ENCODE measurements at places on chromosomes 2 and 18.

DNA sequence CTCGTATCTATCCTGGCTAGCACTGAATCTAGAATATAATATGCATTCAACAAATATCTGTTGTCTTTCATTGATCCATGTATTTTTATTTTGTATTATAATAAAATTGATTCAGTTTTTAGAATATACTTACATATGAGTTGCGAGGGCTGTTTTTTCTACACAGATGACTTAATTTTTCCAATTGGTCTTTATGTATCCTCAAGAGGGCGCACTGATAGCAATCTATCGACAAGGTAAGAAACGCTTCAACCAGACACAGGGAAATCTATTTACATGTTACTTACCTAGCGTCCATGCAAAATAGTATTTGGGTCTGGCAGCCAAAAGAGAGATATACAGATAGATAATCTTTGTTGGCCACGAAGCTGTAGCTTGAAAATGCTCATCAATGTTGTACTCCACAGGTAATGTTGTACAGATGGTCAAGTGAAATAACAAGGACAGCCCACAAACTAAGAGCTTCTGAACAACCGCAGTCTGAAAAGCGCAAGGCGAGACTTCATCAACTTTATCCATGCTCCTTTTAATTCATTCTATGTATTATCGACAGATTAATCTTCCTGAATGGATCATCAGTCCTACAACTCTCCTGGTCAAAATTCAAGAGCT is 35.5 kb upstream of the KIDINS220 start:
- DNase-seq: peak; percentile 63

- DNase-seq: peak; percentile 8
These were observed 5.9 kb downstream of the RIOK3 start for GRCh38 chr18:23458830-23459529.

DNA sequence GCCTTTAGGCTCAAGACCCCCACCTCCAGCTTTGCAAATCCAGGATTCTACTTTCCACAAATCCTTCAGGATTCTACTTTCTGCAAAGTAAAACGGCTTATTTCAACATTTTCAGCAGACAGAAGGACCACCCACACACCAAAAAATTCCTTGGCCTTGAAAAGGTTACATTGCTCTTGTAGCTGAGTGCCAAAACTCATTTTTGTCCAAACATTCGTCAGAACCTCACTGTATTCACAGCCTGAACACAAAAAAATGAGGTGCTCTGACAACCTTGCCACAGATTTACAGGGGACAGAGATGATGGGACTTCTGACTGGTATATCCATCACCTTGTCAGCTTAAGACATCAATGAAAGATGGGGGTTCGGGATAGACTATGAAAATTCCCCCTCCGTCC is 63.0 kb upstream of the COX7A2L start:
- no peak for DNase-seq

DNA sequence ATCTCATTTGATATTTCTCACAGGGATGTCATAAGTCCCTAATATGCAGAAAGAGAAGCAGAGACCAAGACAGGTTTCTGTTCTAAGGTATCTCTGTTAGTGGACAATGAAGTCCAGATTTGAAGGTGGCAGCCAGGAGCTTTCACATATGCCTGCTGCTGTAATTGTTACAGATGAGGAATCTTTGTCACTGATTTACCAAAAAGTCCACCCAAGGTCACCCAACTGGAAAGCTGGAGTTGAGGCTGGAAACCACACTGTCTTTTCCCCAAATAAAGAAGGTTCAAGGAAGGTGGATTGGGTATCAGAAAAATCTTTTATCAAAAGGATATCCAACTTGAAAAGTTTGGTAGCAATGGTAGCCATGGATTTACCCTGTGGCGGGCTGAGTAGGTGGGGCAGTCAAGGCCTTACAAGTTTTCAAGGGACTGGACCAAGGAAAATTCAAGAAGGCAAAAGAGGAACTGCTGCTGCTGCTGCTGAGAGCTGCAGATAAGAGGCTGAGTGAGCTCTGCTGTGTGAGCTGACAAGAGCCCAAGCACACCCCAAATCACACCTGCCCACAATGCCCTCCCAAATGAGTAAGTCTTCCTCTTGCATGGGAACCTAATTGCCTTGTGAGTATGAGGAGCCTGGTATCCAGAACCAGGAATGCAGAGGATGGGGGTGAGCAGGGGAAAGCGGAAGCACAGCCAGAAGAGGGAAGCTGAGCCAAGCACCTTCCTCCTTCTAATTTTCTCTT is 241.2 kb downstream of the ANAPC1 start:
- peak; percentile 61 for DNase-seq

DNA sequence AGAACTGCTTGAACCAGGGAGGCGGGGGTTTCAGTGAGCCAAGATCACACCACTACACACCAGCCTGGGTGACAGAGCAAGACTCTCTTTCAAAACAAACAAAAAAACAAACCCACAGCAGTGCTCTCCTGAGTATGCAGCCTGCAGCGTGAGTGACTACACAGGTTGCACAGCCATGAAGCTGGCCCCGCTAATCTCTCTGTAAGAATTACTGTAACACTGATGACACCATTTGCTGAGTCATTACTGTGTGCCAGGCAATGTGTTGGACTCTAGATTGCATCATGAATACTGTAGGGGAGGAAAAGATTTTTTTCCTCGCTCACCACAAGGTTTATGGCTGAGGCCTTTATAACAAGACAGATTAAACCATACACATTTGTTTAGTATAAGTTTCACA is 118.6 kb upstream of the ATP8B1 start:
- peak; percentile 65 for DNase-seq

GRCh38 chr2:144405982-144406788 is 113.7 kb downstream of the ZEB2 start:
- DNase-seq: no peak

GRCh38 chr2:95353055-95353575 is 49.4 kb upstream of the FAHD2A start:
- DNase-seq: no peak

- no peak for DNase-seq
These were observed 449.7 kb upstream of the CWC22 start for GRCh38 chr2:180456801-180457200.

DNA sequence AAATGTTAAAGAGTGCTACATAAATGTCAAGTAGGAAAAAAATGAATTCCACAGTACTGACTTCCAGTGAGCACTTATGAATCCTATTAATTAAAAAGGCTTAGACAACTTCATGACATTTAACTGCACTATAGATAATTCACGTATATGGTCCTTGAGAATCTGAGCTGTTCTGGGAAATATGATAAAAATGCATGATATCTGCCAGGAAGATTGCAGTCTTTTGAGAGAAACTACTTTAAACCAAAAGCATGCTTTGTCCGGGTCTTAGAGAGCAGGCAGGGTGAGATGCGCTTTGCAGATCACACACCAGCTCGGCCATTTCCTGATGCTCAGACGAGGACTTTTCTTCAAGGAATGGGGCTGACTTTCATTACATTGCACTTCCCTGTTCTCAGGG is 42.6 kb downstream of the CMPK2 start:
- DNase-seq: no peak

DNA sequence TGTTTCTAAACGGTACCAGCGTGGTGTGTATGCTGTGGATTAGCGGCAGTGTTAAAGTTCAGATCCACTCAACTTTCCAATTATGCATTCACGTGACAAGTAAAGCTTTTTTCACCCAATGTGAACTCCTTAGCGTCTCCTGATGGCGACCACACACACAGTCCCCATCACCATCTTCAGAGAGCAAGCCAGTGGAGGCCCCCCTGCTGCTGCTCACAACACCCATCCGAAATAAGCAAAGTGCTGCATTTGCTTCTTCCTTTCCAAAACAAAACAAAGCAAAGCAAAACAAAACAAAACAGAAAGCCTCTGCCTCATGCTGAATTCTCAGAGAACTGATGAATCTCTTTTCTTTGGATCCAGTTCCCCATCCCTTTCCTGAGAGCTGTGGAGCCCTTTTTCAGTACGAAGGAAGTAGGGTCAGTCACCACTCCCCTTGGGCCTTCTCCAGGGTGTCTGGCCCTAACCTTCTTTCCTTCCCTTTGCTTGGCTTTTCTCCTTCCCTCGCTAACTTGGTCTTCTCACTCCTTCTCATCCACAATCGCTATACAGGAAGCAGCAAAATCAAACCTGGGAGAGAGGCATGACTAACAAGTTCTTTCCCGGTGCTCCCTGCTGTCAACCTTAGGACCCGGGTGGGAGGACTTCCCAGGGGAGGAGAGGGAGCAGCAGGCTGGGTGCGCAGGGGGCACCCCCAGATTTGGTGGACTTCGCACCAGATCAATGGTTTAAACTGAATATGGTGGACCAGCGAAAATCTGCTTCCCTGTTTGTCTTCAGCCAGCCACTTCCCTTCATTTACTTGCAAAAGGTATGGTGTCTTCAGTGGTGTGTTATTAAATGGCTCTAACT is 56.0 kb downstream of the NRP2 start:
- no peak for DNase-seq

DNA sequence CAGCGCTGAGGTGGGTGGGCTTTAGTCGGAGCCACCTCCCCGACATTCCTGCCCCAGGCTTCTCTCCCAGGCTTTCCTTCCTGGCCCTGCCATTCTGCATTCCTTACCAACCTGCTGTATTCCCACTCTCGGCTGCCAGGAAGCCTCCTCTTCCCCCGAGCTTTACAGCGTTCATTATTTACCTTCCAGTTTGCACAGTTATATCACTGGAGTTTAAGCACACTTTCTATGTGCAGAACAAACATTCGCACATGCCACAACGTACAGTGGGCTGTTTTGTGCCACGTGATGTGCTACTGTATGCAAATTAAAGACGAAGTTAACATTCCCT is 246.3 kb downstream of the SOX11 start:
- DNase-seq: no peak

DNA sequence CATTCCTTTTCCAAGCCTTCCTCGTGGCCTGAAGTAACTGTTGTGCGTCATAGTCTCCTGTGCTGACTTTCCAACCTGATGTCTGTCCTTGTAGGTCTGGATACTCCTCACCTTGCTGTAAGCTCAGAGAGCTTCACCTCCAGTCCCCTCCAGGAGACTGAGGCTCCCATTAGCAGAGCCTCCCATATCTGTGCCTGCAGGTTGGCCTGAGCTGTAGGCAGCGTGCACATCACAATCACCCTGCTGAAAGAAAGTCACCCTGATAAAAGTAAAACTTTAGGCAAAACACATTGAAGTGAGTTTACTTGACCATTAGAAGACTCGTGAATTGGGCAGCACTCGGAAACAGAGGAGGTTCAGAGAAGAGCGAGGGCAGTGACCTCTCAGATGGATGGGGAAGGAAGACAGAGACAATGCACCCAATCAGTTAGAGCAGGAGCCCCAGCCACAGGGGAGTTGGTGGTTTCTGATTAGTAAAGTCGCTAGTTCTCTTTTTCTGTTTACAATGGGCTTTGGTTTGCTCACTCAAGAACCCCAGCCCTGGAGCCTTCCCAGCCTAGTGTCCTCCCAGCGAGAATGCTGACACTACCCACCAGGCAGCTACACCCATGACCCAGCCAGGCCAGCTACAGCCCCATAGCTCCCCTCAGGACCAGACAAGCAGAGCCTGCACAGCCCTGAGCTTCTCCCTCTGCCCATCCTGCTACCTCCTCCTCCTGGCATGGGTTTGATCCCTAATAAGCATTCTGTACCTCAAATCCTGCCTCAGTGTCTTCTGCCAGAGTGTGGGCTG is 12.1 kb upstream of the TPO start:
- DNase-seq: no peak
